Stimulated activated CD8-positive, alpha-beta memory T cell treated with anti-CD3 and anti-CD28 coated beads, Interleukin-12 subunit alpha, Interleukin-12 subunit beta, amount 100 ng/mL, for 1 hour (primary cell): ENCODE measurements at places on chromosomes 6 and 20.

DNA sequence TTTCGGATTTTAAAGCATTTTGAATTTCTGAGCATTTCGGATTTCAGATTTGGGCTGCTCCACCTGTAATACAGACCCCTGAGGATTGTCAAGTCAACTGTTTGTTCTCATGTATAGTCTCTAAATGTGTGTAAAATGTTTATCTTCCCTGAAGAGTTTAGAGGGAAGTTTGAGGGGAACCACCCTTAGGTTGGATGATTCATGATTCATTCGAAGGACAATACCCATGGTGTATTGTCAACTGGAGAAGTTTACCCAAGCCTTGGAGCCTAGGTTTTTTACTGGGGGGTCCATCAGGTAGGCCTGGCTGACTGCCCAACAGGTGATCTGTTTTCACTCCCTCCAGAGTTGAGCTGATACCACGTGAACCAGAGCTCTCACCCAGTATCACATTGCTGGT lies 18.9 kb downstream of the GSTA4 start:
- no peak for DNase-seq

- DNase-seq = no peak
Observed at GRCh38 chr6:12182676-12183075, 107.5 kb upstream of the EDN1 start.

GRCh38 chr20:64047968-64048401 lies 1.5 kb downstream of the SOX18 start:
- no peak for DNase-seq

DNA sequence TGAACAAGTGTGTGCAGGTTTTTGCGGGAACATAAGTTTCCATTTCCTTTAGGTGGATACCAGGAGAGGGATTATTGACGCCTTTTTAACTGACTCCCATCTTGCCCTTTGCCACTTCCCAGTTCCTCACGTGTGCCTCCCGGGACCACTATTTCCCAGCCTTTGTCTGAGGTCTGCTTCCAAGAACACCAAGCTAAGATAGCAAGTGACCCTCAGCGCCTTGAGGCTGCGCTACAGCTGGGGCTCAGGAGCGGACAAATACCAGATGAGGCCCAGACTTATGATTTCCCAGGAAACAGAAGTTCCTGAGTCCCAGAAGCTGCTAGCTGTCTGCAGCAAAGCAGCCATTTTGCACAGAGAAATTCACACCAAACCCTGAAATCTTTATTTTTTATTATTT lies 216.7 kb downstream of the SYNDIG1 start:
- no peak for DNase-seq

DNA sequence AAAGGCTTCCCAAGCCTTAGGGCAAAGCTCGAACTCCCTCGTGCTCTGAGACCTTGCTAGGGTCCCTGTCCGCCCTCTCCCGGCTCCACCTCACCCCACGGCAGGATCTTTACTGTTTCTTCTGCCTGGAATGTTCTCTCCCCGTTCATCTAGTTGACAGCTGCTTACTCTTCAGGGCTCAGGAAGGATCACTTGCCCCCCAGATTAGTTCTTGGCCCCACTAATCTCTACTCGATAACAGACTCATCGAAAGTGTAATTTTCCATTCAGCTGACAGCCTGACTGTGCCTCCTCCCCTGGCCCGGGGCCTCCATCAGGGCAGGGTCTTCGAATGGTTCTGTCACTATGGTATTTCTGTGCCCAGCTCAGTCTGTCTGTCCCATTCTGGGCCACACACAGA lies 3.1 kb downstream of the MAP1LC3A start:
- no peak for DNase-seq

DNA sequence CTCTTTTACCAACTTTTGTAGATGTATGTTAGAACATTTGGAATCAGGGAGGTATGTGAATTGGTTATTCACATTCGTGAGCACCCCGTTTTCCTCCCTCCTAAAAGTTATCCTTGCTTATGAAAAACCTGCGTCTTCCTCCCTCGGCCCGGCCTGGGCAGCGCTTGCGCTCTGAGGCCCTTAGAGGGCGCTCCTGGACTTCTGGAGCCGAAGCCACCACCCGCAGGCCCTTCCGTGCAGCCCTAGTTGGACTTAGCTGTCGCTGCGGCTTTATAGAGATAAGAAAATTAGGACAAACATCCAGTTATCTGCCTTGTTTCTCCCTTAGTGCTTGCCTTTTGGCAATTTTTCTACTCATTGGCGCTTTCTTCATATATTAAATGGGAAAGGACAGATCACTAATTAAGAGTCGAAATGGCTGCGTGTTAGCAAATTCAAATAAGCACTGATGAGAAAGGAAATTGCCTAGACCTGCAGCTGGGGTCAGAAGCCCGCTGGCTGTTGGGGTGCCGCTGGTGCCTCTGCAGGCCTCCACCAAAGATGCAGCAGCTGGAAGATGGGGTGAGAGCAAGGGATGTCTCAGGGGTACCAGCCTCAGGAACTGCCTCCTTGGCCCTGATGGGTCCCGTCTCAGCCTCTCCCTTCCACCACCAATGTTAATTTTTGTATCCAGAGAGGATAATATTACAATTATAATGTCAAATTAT lies 5.2 kb downstream of the FNDC1 start:
- DNase-seq = peak; percentile 31

- DNase-seq = no peak
Observed at GRCh38 chr6:2190661-2191389, 54.6 kb downstream of the GMDS start.

GRCh38 chr6:139029470-139030227 lies 1.1 kb downstream of the ABRACL start:
- no peak for DNase-seq

DNA sequence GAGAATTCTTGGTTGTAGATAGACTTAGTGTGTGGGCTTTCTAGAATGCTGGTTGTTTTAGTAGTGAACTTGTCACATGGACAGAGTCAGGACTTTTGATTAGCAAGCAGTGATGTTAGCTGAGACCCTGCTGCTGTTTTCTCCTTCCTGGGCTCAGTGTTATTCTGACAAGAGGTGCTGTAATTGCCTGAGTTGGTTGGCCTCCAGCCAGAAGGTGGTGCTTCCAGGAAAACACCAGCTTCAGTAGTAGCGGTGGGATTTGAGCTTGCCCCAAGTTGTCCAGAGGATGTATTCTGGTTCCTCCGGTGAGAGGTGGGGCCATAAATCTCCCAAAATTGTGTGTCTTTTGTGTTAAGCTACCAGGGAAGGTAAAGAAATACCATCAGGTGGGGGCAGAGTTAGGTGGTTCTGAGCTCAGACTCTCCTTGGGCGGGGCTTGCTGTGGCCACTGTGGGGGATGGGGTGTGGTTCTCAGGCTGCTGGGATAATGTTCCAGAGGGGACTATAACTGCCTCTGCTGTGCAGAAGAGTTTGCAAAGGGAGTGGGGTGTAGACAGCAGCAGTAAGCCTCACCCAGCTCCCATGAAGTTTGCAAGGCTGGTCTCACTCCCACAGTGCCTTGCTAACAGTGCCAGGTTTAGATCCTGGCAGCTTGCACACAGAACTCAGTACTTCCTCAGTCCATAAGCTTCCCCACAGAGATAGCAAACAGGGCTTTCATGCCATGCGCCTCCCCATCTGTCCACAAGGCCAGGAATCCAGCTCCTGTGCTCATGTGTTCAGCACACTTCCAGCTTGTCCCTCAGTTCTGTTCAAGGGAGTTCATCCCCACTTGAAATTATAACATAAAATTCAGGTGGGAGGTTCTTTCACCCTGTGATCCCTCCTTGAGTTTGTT lies 278.4 kb upstream of the PTCHD4 start:
- no peak for DNase-seq

DNA sequence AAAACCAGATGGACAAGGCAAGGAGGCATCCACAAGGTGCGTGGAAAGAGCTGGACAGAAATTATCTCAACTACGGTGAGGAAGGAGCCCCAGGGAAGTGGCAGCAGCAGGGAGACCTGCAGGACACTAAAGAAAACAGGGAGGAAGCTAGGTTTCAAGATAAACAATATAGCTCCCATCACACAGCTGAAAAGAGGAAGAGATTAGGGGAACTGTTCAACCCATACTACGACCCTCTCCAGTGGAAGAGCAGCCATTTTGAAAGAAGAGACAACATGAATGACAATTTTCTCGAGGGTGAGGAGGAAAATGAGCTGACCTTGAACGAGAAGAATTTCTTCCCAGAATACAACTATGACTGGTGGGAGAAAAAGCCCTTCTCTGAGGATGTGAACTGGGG lies 26.8 kb downstream of the TRMT6 start:
- no peak for DNase-seq

- DNase-seq = no peak
Observed at GRCh38 chr20:19018881-19019280, 193.6 kb upstream of the SLC24A3 start.

- no peak for DNase-seq
Observed at GRCh38 chr6:4128748-4129147, 6.6 kb downstream of the ECI2 start.

- DNase-seq = no peak
Observed at GRCh38 chr6:98433325-98434056, 400.9 kb upstream of the POU3F2 start.

DNA sequence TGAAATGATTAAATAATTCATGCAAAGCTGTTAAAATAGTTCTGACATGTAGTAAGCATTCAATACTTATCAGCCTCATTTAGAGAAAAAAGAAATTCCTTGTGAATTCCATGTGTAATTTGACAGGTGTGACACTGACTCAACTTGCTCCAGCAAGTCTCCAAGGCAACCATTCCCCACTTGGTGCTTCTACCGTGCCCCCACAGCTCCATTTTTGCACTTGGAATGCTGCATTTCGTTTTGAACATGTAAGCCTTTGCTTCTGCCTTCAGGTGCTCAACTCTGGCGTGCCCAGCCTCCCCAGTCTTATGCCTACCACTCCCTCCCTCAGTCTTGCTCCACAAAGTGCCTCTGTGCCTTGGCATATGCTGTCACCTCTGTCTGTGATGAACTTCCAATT lies 760.6 kb upstream of the CHD6 start:
- DNase-seq = no peak

- no peak for DNase-seq
Observed at GRCh38 chr6:71139249-71139648, 149.4 kb upstream of the OGFRL1 start.

- no peak for DNase-seq
Observed at GRCh38 chr20:17936761-17937732, 31.5 kb downstream of the SNX5 start.

- no peak for DNase-seq
Observed at GRCh38 chr6:107692351-107692750, 131.8 kb downstream of the SCML4 start.

DNA sequence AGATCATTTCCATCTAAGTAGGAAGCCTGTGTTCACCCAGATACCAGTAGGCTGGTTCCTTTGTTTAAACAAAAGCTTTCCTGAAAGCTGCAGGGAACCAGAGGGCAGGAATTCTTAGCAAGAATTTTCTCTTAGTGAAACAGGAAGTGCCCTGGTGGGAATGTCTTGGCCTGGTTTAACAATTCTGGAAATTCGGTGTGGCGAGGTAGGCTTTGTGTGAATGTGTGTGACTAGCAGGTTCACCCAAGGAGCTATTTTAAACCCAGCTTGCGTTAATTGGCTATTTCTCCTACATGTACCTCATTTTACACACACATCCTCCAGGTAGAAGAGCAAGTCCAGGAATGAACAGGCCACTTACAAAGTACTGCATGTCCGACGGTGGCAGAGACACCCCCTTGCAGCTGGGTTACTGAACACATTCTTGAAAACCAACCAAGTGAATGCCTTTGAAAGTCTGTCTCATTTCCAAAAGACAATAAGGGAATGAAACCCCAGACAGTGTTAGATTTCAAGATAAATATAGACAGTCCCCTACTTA lies 64.6 kb downstream of the GFOD1 start:
- DNase-seq = no peak
